ENCODE measurements at places on chromosomes 7 and 10.

- DNase-seq, result no peak
Measured at GRCh38 chr10:107814865-107815487, 650.5 kb upstream of the SORCS1 start.

- no peak for DNase-seq
Measured at GRCh38 chr7:732556-732955, 5.5 kb upstream of the PRKAR1B start.

- DNase-seq, result no peak
Measured at GRCh38 chr10:117268907-117269306, 28.0 kb downstream of the SLC18A2 start.

GRCh38 chr10:3836222-3836820 is 51.3 kb upstream of the KLF6 start:
- no peak for DNase-seq

GRCh38 chr7:99499371-99499720 is 735 bp downstream of the ZNF394 start:
- no peak for DNase-seq

DNA sequence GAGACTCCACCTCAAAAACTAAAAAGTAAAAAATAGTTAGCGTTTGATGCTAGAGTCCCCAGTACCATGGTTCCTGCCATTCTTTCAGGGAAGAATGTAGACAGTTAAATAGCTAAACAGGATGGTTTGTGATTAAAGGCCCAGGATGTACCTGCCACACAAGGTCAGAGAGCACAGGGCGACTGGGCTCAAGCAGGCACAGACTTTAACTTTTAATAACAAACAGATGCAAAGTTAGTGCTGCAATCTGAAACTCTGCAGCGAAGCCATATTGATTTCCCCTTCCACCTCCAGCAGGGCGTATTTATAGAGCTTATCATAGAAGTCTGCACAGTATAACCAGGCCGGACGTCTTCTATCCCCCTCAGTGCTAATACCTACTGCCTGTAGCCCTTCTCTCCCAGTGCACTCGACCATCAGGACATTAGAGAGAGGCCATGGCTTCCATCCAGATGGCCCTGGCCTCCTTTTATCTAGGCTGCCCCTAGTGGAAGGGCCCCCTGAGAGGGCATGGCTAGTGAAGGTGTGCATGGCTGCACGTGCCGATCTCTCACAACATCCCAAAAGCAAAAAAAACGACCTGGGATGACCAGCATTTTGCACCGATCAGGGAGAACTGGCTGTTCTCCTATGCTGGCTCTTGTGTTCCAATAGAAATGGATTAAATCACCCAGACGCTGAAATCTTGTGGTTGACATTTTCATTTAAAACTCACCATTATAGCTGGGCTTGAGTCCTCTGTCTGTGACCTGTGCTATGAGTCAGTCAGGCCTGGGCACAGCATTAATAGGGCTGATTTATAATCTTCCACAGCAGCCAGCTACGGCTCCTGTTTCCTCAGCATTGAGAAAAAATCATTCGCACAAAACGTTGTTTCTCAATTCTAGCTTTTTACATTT is 7.6 kb upstream of the BAG3 start:
- no peak for DNase-seq

Measured in NCI-H1092 (cell line).